ENCODE measurements at places on chromosomes 5 and 9. TPM values are rescaled to one million over a fixed set of nuclear protein-coding genes. Genes with fewer than 3 reads are reported as not detected.

CIZ1 gene
- total RNA-seq, result 128 TPM

FAM221B gene
- not detected for total RNA-seq

IFNA13 gene
- total RNA-seq, result not detected

LCN12 gene
- total RNA-seq, result 1.4 TPM

- DNase-seq, result peak; percentile 58
- H3K27me3 ChIP-seq, result no peaks in the 10 kb centered on the region
- no peaks in the 10 kb centered on the region for H3K4me1 ChIP-seq
- no peak overlapping the region for H3K27ac ChIP-seq
Measured at GRCh38 chr9:120619751-120620655, 40.0 kb upstream of the CDK5RAP2 start.

DNA sequence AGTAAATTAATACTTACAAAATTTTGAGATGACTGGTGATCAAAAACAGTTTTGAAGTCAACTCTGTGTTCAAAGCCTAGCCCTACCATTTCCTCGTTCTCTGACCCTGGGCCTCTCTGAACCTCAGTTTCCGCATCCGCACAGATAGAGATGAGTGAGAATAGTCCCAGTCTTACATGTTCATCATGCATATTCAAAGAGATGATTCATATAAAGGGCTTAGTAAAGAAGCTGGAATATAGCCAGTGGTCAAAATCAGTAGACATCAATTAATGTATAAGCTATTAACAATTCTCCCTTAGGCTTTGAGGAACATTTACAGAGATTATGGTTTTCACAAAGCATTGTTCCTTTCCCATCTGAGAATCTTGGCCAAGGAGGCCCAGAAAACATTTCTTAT, 250.6 kb downstream of the SPOCK1 start:
- no peaks in the 10 kb centered on the region for H3K4me1 ChIP-seq
- H3K27me3 ChIP-seq, result no peaks in the 10 kb centered on the region
- no peaks in the 10 kb centered on the region for H3K36me3 ChIP-seq
- no peak for DNase-seq
- H3K27ac ChIP-seq, result no peak overlapping the region

N4BP3 gene
- 2.5 TPM for total RNA-seq

DNA sequence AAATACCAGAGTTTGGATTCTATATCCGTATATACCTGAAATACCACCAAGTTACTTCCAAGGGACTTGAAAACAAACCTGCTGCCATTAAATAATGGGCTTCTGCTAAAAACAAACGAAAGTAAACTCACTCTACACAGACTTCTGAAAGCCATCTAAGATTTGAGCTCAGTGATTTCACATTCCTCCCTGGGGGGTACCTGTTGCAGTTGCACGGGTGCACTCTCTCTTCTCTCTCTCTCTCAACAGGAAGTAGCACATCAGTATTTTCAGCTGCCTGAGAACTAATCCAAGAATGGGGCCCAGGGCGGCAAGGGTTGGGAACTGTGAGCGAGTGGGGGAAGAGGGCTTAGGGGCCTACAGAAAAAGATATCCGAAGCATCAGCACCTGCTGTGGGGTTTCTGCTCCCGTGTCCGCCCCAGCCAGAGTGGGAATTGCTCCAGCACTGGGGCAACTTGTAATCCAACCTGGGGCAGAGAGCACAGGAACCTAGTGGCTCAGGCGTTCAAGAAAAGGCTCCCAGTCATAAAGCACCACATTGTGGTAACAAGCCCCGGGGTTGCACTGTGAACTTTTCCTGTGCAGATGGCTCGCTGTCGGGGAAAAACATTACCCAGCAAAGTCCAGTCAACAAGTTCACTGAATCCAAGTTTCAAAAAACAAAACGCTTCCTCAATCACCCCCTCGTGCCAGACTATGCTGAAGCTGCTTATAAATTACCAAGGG, 99.8 kb downstream of the EFNA5 start:
- H3K4me1 ChIP-seq, result peaks cover 14% of the 10 kb centered on the region
- no peak for DNase-seq
- H3K27me3 ChIP-seq, result peaks cover 6% of the 10 kb centered on the region
- peak overlapping the region; percentile 92 for H3K4me3 ChIP-seq
- no peak overlapping the region for H3K27ac ChIP-seq

QRFP gene
- total RNA-seq, result not detected

GRCh38 chr9:107819772-107820565, 330.4 kb upstream of the KLF4 start:
- DNase-seq, result no peak
- H3K36me3 ChIP-seq, result no peaks in the 10 kb centered on the region

DNA sequence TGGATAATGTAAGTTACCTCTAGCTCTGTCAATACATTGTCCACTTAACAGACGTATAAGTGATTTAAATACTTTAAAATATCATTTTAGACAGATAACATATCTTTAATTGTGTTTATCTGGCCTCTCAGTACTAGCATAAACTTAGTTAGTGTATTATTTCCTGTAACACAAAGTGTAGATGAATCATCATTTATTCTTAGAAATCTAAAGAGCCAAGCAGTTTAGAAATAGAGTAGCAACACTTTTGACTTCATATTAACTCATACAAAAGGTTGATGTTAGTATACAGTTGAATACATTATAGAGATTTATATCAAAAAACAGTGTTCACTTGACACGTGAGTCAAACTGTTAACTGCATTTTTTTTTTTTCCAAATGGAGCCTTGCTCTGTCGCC, 18.0 kb downstream of the NCBP1 start:
- no peak overlapping the region for H3K4me3 ChIP-seq
- no peaks in the 10 kb centered on the region for H3K27me3 ChIP-seq
- H3K4me1 ChIP-seq, result no peaks in the 10 kb centered on the region
- H3K36me3 ChIP-seq, result peaks cover 92% of the 10 kb centered on the region
- DNase-seq, result no peak
- no peak overlapping the region for H3K27ac ChIP-seq

- no peak for DNase-seq
- no peaks in the 10 kb centered on the region for H3K27me3 ChIP-seq
- H3K4me3 ChIP-seq, result no peak overlapping the region
- H3K4me1 ChIP-seq, result no peaks in the 10 kb centered on the region
Measured at GRCh38 chr5:153523211-153523610, 32.7 kb downstream of the GRIA1 start.
